Natural killer cell treated with Interleukin-12 subunit alpha and Interleukin-12 subunit beta and Interleukin-15 and Interleukin-18, amount 100 ng/mL, for 72 hours (primary cell): ENCODE measurements at places on chromosomes 16 and 17. TPM values are rescaled to one million over a fixed set of nuclear protein-coding genes. Genes with fewer than 3 reads are reported as not detected.

DNA sequence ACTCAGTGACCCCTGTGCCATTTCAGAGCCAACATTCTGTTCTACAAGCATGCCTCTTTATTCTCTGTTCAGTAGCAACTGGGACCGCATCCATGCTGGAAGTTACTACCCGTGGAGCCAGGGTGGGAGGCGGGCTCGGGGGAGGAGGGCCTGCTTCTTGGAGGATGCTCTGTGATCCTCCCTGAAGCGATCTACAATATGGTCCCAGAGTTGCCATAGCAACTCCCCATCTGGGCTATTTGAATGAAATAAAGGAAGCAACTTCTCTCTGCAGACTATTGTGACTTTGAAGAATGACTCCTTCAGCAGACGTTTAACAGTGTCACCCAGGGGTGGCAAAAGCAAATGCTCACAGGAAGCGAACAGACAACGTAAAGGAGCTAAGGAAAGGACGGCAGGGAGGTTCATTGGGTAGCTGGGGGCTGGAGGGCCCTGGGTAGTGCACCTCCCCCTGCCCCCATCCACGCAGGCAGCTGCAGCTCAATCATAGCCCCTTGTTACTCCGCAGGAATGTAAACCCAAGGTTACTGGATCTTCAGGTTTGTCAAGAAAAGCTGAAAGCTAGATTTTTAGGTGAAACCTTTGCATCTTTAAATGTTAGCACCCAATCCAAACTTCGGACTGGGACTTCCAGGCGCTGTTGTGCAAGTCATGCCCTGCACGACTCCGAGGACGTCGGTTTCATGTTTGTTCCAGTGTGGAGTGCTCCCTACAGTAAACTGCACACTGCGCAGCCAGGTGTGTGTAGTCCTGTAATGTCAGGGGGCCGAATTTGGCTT lies 51.1 kb upstream of the MEAK7 start:
- H3K27ac ChIP-seq = no peak overlapping the region
- no peak for DNase-seq
- H3K36me3 ChIP-seq = no peaks in the 10 kb centered on the region
- H3K4me1 ChIP-seq = no peaks in the 10 kb centered on the region
- peaks cover 7% of the 10 kb centered on the region for H3K27me3 ChIP-seq

DNA sequence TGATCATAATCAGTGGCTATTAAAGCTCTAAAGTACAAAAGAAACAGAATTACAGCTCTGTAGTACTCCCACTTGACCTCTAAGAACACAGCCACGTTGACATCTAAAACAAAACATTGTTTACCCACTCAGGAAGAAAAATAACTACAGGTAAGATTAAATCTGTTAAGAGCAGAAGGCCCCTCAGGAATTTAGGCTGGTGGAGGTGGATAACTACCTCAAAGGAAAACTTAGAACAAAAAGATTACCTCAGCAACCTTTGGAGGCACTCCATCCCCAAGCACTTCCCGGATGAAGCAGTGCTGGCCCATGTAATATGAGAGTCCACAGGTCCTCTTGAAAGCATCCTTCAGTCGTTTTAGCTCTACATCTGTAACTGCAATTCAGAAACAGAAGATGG lies 46.7 kb downstream of the USP32 start:
- peaks cover 18% of the 10 kb centered on the region for H3K36me3 ChIP-seq
- H3K4me3 ChIP-seq = no peak overlapping the region
- DNase-seq = no peak
- H3K27ac ChIP-seq = no peak overlapping the region
- no peaks in the 10 kb centered on the region for H3K27me3 ChIP-seq
- H3K4me1 ChIP-seq = peaks cover 19% of the 10 kb centered on the region

DNA sequence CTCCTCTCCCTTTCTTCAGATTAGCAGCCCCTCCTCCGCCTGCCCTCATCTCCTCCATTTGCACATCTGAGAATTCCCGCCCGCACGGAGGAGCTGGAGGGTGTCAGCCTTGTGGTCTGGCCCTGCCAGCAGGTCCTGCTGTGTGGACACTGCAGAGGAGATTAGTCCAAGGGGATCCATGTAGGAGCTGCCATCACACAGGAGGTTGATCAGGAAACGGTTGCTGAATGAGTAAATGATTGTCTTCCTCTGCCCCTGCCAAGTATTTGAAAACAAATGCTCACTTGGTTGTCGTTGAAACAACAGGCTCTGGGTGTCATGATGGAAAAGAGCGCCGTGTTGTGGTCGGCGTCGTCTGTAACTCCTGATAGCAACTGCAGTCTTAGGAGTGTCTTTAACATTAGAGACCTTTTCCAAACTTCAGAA lies 63.8 kb upstream of the CHMP6 start:
- peaks cover 6% of the 10 kb centered on the region for H3K36me3 ChIP-seq
- no peaks in the 10 kb centered on the region for H3K27me3 ChIP-seq
- no peaks in the 10 kb centered on the region for H3K4me1 ChIP-seq
- H3K27ac ChIP-seq = no peak overlapping the region

The KRT33B gene
- total RNA-seq = not detected

The SLC5A11 gene
- total RNA-seq = 2.4 TPM

- no peaks in the 10 kb centered on the region for H3K36me3 ChIP-seq
- DNase-seq = no peak
- no peaks in the 10 kb centered on the region for H3K4me1 ChIP-seq
- no peak overlapping the region for H3K4me3 ChIP-seq
These were observed 345.4 kb downstream of the SOX9 start for GRCh38 chr17:72466199-72466598.

The PLLP gene
- not detected for total RNA-seq

DNA sequence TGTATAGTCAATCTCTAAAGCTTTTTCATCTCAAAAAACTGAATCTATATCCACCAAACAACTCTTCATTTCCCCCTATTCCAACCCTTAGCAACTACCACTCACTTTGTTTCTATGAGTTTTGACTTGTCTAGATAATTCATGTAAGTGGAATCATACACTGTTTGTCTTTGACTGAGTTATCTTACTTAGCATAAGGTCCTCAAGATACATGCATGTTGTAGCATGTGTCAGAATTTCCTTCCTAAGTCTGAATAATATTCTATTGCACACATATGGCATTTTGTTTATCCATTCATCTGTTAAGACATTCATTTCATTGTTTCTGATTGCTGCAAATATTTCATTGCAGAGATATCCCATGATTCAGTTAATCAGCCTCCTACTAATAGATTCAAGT lies 72.2 kb downstream of the SSH2 start:
- peaks cover 5% of the 10 kb centered on the region for H3K36me3 ChIP-seq
- no peak for DNase-seq
- H3K27ac ChIP-seq = no peak overlapping the region
- peaks cover 35% of the 10 kb centered on the region for H3K4me1 ChIP-seq
- H3K4me3 ChIP-seq = no peak overlapping the region

- peaks cover 13% of the 10 kb centered on the region for H3K27me3 ChIP-seq
- no peak for DNase-seq
- no peak overlapping the region for H3K4me3 ChIP-seq
- H3K27ac ChIP-seq = no peak overlapping the region
- H3K4me1 ChIP-seq = no peaks in the 10 kb centered on the region
These were observed 88.9 kb upstream of the ATF7IP2 start for GRCh38 chr16:10296956-10297340.

GRCh38 chr17:19384723-19385391 lies 2.1 kb downstream of the MFAP4 start:
- H3K4me1 ChIP-seq = peaks cover 13% of the 10 kb centered on the region
- DNase-seq = no peak
- H3K27ac ChIP-seq = no peak overlapping the region

The PRPSAP1 gene
- 45.0 TPM for total RNA-seq

The MYH3 gene
- 5.9 TPM for total RNA-seq

The KRTAP16-1 gene
- total RNA-seq = not detected

GRCh38 chr17:31236712-31237111 lies 60.3 kb downstream of the OMG start:
- H3K4me3 ChIP-seq = no peak overlapping the region
- H3K4me1 ChIP-seq = peaks cover 7% of the 10 kb centered on the region
- DNase-seq = no peak

GRCh38 chr16:77385481-77385880 lies 49.4 kb downstream of the ADAMTS18 start:
- H3K36me3 ChIP-seq = no peaks in the 10 kb centered on the region
- no peak overlapping the region for H3K27ac ChIP-seq
- peaks cover 12% of the 10 kb centered on the region for H3K27me3 ChIP-seq
- no peaks in the 10 kb centered on the region for H3K4me1 ChIP-seq
- no peak overlapping the region for H3K4me3 ChIP-seq

The CEP131 gene
- total RNA-seq = 7.8 TPM

DNA sequence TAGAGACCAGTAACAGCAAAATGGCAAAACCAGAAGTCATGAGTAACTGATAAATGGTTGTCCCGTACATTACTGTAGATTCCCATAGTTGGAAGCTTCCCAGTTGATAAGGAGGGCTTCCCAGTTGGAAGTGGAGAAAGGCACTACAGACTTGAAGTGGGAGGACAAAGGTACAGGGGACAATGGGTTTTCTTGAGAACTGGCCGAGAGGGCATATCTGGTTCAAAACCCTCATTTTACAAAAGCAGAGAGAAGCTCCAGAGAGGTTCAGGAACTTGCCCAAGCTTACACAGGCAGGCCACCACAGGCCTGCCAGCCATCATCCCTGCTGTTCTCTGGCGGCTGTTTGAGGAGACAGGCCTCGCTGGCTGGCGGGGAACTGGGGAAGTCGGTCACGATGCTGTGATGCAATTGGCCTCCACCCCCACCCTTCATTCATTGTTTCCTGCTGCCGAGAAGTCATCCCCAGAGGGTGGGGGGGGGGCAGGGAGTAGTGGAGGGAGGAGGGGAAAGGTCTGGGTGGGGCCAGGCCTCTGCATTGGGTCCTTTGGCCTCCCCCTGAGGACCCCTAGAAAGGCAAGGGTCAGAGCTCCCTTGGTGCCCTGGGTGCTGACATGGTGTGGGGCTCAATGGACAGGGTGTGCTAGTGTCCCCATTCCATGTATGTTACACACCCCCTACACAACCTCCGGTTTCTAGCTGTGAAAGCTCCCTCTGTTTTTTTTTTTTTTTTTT lies 3.0 kb downstream of the UBALD2 start:
- peak overlapping the region; percentile 92 for H3K4me3 ChIP-seq
- H3K36me3 ChIP-seq = peaks cover 7% of the 10 kb centered on the region
- peak overlapping the region; percentile 99 for H3K27ac ChIP-seq
- peaks cover 43% of the 10 kb centered on the region for H3K4me1 ChIP-seq

DNA sequence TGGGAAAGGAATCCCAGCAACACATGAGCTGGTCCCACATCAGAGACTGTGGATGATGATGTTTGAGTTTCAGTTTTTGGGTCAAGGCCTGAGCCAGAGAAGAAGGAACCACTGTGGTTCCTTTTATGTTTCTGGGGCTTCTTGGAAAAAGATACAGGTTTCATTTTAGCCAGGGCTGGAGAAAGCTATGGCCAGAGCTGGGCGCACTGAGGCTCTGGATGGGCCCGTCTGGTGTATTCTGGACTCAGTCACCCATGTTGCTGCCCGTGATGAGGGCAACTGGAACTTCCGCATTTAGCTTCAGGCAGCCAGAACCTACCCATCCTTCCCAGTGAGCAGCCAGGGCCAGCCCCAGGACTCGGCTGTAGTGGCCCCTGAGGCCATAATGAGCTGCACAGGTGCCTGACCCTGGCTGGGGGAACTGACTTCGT lies 15.0 kb upstream of the PITPNA start:
- DNase-seq = no peak
- no peaks in the 10 kb centered on the region for H3K27me3 ChIP-seq
- H3K27ac ChIP-seq = peak overlapping the region; percentile 90
- peaks cover 7% of the 10 kb centered on the region for H3K4me1 ChIP-seq
- H3K4me3 ChIP-seq = peak overlapping the region; percentile 45

The CCDC92B gene
- total RNA-seq = not detected
